Heart left ventricle (tissue), 16 donors: ENCODE measurements at places on chromosomes 1 and 21. TPM values are rescaled to one million over a fixed set of nuclear protein-coding genes. Genes with fewer than 3 reads are reported as not detected.

CHML gene
- 3.9 TPM for total RNA-seq

DNA sequence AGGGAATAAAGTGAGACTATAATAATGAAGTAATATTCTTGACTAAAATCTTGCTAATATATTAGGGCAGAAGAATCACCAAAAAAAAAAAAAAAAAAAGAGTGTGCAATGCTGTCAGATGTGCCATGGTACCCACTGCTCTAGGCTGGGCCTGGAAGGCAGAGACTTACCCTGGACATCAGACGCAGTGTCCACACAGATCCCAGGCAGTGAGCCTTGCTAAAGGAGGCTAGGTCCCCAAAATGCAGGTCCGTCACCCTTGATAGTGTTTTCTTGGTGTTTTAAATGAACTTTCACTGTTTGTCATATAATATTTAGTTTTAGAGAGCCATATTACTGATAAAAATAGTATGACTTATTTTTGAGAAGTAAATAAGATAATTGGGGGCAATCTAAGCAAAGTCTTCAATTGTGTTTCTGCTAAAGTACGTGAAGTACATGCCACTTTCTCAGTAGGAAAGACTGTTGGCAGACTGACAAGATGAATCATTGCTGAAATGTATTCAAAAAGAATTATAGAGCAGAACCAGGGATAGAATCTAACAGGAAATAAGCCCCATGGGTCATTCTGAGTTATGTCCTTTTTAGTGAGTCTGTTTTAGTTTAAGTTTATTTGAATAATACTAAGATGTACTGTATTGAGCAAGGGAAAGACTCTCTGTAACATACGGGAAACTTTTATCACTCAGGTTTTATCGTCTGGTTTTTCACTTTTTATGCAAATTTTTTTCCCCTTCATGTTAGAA lies 74.6 kb upstream of the PDC start:
- no peak for DNase-seq

GRCh38 chr1:153035211-153035610 lies 4.2 kb downstream of the SPRR1B start:
- DNase-seq, result no peak

DNA sequence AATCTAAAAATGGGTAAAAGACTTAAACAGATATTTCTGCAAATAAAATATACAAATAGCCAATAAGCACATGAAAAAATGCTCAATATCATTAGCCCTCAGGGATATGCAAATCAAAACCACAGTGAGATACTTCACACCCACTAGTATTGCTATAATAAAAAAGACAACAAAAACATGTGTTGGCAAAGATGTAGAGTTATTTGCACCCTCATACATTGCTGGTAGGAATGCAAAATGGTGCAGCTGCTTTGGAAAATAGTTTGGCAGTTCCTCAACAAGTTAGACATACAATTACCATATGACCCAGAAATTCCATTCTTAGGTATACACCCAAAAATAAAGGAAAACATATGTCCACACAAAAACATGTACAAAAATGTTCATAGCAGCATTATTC lies 30.2 kb downstream of the ZZZ3 start:
- DNase-seq, result no peak

SPRR4 gene
- total RNA-seq, result not detected

- no peak for DNase-seq
Observed at GRCh38 chr1:193283016-193283415, 96.6 kb upstream of the B3GALT2 start.

DNA sequence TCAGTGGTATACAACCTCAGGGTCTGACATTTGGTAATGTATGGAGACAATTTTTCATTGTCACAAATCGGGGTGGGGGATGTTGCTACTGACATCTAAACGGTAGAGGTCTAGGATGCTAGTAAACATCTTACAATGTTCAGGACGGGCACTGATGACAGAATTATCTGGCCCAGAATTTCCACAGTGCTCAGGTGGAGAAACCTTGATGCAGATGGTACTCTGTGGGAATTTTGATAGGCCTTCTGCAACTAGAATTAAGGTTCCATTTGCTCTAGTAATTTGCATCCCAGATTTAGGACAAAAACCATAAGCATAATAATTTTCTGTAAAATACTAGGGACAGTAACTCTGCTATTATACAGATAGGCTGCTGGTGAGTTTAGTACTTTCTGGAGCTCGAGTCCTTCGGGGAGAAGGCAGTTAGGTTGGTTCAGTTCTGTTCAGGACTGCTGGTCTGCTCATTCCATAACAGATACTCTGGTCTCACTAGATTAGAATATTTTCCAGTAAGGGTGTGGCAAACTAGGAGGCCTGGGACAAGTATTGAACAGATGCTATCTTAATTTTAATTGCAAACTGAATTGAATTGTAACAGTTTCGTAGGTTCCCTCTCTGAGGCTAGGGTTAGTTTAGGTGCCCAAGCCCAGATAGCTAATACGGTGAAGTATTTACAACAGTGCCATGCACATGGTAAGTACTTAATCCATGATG lies 11.4 kb downstream of the METTL13 start:
- no peak for DNase-seq

TTC24 gene
- not detected for total RNA-seq

DENND1B gene
- total RNA-seq, result 19.8 TPM

SLAMF1 gene
- total RNA-seq, result not detected

- peak; percentile 98 for DNase-seq
Observed at GRCh38 chr1:202348509-202349205, at the start of gene PPP1R12B. Gene PPP1R12B (plus strand): TSS chr1:202348699. CDS start chr1:202348852, 153 bp downstream.

DNA sequence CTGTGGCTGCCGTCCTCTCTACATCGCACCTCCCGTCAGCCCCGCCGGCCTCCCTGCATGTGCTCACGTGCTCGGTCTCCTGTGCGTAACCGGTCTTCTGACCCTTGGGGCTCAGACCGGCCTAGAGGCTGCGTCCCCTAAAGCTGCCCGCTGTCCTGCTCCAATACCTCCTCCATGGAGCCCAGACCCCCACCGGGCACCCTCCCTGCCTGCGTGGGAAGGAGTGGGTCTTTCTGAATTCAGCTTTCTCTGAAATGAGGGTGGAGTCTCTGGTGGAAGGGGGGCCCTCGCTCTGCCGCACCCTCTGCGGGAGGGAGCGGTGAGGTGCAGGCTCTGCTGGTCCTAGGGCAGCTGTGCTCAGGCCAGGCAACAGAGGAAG lies 18.7 kb upstream of the POFUT2 start:
- DNase-seq, result no peak

GRCh38 chr1:42679364-42679983 lies 2.7 kb upstream of the YBX1 start:
- DNase-seq, result no peak

- no peak for DNase-seq
Observed at GRCh38 chr1:246219508-246220030, 287.5 kb downstream of the SMYD3 start.

- DNase-seq, result no peak
Observed at GRCh38 chr1:50080904-50081586, 27.7 kb upstream of the ELAVL4 start.

- no peak for DNase-seq
Observed at GRCh38 chr1:9112961-9113880, 15.7 kb downstream of the GPR157 start.

TLR5 gene
- total RNA-seq, result 2.6 TPM

- DNase-seq, result no peak
Observed at GRCh38 chr1:187300081-187300480, 471.3 kb downstream of the PLA2G4A start.

DNA sequence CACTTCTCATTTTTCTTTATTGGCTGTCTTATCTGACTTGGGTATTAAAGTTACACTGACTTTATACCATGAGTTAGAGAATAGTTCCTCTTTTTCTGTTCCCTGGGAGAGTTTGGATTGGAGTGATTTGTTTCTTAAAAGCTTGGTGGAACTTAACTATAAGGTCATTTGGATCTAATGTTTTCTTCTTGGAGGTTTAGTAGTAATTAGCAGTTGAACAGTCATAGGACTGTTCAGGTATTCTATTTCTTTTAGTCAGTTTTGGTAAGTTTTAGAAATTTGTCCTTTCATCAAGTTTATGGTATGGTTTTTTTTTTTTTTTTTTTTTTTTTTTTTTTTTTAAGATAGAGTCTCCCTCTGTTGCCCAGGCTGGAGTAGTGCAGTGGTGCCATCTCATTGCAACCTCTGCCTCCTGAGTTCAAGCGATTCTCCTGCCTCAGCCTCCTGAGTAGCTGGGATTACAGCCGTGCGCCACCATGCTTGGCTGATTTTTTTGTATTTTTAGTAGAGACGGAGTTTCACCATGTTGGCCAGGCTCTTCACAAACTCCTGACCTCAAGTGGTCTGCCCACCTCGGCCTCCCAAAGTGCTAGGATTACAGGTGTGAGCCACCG lies 6.3 kb downstream of the TTC3 start:
- DNase-seq, result no peak
